Heart right ventricle (tissue), 16 donors: ENCODE measurements at places on chromosomes 16 and 17. TPM values are rescaled to one million over a fixed set of nuclear protein-coding genes. Genes with fewer than 3 reads are reported as not detected.

DNA sequence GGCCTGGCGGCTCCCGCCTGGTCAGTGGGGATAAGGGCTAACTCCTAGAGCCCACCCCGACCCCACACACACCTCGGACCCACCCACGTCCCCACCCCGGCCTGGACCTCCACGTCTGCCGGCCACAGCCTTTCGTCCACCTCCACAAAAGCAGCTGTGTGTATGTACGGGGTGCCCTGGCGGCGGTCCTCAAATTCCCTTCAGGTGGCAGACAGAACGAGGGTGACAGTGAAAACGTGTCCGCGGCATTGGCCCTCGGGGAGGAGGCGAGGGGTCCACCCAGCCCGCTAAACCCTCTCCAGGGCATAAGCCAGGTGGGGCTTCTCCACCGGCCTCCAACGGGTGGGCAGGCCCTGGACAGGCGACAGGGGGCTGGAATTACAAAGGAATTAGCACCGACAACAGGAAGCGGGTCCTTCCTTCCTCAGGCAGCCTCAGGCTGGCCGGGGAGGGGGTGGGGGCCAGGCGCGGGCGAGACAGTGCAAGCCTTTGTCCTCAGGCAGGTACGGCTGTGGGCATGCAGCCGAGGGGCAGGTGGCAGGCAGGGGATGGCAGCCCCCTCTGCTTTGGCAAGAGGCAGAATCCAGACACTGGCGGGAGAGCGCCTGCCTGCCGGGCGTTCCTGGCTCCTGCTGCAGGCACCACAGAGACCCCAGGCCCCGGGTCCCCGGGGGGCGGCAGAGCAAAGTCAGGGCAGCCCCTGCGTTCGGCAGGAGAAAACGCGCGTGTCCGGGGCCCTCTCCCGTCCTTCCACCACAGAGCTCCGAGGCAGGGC, 12.3 kb upstream of the PITPNA start:
- DNase-seq = no peak

- no peak for DNase-seq
Observed at GRCh38 chr17:75691801-75692626, 24.9 kb downstream of the SAP30BP start.

DNA sequence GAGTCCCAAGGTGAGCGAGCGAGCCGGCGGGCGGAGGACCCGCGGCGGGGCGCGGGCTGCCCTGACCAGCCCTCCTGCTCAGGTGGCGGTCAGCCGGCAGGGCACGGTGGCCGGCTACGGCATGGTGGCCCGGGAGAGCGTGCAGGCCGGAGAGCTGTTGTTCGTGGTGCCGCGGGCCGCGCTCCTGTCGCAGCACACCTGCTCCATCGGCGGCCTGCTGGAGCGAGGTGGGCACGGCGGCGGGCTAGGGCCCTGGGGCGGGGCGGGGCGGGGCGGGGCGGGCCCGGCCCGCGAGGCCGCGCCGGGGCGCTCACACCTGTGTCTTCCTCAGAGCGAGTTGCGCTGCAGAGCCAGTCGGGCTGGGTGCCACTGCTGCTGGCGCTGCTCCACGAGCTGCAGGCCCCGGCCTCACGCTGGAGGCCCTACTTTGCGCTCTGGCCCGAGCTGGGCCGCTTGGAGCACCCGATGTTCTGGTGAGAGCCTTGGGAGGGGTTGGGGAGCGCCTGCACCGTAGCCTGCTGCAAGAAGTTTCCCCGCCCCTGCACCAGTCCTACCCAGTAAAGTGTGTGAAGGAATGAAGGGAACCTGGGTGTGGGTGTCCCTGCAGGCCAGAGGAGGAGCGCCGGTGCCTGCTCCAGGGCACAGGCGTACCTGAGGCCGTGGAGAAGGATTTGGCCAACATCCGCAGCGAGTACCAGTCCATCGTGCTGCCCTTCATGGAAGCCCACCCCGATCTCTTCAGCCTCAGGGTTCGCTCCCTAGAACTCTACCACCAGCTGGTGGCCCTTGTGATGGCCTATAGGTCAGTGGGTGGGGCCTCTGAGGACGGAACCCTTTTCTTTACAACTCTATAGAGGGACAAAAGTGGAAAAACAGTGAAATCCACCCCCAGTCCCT, 802 bp downstream of the SETD6 start:
- no peak for DNase-seq

DNA sequence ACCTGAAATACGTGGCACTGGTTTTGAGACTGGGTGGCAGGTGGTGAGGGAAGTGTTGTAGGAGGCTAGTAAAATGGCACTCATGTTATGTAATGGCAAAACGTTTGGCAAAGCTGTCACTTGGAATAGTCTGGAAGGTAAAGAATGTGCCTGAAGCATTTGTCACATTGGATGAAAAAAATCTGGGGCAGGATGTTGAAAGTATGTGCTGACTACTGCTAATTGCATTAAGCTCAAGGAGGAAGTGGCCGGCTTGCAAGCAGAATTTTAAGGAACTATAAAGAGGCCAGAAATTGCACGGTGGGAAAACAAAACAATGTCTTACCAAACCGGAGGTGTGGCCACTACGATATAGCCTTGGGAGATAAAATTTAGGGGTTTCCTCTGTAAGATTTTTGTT, 26.6 kb upstream of the NLRP1 start:
- no peak for DNase-seq

DNA sequence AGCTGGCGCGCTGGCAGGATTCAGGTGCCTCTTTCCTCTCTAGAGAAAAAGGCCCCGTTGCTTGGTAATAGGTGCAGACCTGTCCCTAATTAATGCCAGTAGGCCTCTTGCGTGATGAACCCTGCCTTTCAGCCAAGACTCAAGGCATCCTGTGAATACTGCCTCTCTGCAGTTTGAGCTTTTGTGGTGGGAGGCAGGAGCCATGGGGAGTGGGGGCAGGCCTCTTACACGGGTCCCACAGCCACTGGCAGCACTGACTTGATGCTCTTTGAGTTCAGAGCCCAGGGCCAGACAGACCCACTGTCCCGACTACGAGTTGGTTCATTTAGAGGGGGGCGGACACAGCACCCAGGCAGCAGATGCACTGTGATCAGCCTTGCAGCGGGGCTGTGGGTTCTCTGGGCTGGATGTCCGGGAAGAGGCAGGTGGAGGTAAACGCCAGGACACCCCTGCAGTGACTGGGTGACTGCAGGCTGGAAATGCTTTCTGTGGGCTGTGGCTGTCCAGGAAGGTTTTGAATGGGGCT, 237.0 kb downstream of the SEC14L1 start:
- DNase-seq = no peak

DNA sequence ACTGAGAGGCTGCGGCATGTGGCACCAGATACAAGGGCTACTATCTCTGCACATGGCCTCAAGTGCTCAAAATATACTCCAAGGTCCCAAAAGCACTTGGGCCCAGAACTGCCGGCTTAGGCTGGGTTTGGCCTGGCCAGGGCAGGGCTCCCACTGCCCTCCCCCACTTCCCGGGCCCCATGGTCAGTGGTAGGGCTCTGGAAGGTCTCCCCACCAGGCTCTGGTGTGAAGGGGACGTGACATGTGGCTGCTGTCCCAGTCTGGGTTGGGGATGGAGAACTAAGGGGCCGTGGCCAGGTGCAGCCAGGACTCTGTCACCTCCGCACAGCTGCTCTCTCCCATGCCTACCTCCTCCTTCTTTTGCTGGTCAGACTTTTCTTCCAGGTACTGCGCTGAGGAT, 5.7 kb upstream of the PAM16 start:
- DNase-seq = no peak

- DNase-seq = no peak
Observed at GRCh38 chr16:27369806-27370205, 32.2 kb upstream of the IL21R start.

DNA sequence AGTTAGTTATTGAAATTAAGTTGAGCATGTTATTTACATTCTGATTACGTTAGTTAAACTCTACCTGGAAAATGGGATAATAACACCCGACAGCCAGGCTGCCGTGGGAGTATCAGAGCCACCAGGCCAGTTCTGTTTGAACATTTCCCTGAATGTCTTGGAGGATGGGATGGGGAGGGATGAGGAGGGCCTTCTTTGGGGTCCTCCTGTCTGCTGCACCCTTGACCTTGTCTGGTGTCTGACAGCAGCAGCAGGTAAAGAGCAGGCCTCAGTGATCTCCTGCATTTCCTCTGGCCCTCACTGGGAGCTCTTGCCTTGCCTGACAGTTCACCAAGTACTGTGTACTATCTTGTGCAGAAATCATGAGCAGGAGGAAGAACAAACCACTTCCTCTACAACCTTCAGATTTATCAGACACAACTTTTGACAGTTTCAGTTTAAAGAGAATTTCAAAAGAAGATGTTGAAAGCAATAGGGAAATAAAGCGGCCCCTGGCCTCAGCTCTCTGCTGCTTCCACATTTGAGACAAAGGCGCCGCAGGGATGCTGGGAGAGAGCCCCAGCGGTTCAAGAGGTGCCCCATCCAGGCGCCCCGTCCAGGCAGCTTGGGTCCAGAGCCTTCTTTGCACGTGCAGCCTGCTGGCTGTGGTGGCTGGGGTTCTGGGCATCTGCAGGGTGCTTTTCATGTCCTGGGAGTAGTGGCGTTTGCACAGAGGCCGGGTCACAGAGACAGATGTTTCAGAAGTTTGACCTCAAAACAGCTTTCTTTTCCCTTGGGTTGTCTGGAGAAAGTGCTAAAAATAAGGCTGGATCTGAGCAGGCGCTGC, 25.3 kb downstream of the CMIP start:
- DNase-seq = no peak

- no peak for DNase-seq
Observed at GRCh38 chr16:31323959-31324629, 30.9 kb upstream of the ITGAX start.

DNA sequence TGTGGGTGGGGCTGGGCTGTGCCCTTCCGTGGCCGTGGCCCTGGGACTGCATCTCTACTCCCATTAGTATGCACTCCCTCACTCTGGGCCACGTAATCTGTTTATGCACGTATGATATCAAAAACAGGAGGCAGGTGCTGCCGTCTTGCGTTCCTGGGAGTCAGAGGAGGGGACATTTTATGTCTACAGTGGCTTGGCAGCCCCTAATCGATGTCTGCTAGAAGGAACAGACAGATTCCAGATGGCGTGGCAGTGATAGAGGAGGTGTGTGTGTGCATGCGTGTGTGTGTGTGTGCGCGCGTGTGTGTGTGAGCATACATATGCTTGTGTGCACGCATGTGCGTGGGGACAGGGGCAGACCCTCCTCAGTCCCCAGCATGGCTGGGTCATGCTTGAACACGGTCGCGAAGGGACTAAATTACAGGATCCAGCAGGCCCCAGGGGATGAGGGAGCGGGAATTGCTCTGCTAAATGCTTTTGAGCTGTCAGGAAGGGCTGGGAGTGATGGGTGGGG, 44.7 kb downstream of the SREBF1 start:
- no peak for DNase-seq

GRCh38 chr16:75218256-75219076, at the start of gene CTRB1:
TSS of gene CTRB1 (plus strand) at chr16:75218988. CDS start at chr16:75219008, 20 bp downstream.
- DNase-seq = no peak

- DNase-seq = no peak
Observed at GRCh38 chr16:79082970-79083369, 517.6 kb downstream of the MAF start.

- no peak for DNase-seq
Observed at GRCh38 chr16:18853694-18854093, 52.3 kb upstream of the ARL6IP1 start.

- DNase-seq = no peak
Observed at GRCh38 chr16:84899414-84899813, 79.6 kb downstream of the CRISPLD2 start.

DNA sequence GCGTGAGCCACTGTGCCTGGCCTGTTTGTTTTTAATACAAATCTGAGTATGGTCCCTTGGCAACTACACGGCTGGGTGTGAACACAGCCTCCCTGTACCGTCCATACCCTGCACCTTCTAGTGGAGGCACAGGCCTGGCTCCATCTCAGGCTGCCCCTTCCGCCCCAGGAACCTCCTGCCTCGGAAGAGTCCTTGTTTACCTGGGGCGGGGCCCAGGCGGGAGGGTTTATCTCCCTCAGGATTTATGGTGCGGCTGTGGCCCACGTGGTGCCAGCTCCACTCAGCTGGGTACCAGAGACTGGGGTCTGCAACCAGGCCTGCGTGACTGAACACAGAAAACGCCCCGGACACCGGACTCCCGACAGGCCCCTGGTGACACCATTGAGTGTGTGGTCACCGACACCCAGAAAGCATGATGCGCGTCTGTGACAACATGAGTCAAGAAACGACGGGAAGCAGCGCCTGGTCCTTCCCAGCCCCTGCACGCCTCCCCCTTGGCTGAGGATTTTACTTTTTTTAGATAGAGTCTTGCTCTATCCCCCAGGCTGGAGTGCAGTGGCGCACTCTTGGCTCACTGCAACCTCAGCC, 19.0 kb downstream of the UNKL start:
- no peak for DNase-seq

Gene HOXB7
- total RNA-seq = not detected

Gene TIMP2
- total RNA-seq = 89.9 TPM

Gene PAM16
- 62.7 TPM for total RNA-seq

Gene CACNG5
- total RNA-seq = not detected

Gene KRTAP4-5
- not detected for total RNA-seq

Gene KARS1
- 145 TPM for total RNA-seq

Gene PERCC1
- total RNA-seq = 0.61 TPM

Gene CDH5
- 71.7 TPM for total RNA-seq

Gene TGFB1I1
- 43.0 TPM for total RNA-seq
